LoVo (cell line): ENCODE measurements at places on chromosomes 2 and 18.

GRCh38 chr2:85439986-85440385 lies 21.5 kb downstream of the SH2D6 start:
- no peak for DNase-seq

GRCh38 chr18:22346401-22346952 lies 71.2 kb downstream of the CTAGE1 start:
- peak; percentile 57 for DNase-seq

GRCh38 chr2:18396329-18397010 lies 164.0 kb downstream of the RDH14 start:
- DNase-seq, result no peak

DNA sequence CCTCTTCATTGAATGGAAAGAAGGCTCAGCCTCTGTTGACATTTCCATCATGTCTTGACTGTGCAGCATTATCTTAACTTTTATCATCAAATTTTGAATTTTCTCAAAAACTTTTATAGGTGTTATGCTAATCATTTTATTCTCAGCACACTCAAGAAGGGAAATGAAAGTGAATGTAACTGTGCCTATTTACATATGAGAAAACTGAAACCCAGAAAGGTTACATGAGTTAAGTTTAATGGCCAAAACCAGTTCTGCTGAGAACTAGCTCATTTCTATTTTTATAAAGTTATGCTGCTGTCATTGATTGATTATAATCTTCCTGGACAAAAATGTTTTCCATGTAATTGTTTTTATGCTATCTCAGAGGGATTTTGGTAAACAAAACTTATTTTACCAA lies 618.8 kb upstream of the NRXN1 start:
- no peak for DNase-seq

DNA sequence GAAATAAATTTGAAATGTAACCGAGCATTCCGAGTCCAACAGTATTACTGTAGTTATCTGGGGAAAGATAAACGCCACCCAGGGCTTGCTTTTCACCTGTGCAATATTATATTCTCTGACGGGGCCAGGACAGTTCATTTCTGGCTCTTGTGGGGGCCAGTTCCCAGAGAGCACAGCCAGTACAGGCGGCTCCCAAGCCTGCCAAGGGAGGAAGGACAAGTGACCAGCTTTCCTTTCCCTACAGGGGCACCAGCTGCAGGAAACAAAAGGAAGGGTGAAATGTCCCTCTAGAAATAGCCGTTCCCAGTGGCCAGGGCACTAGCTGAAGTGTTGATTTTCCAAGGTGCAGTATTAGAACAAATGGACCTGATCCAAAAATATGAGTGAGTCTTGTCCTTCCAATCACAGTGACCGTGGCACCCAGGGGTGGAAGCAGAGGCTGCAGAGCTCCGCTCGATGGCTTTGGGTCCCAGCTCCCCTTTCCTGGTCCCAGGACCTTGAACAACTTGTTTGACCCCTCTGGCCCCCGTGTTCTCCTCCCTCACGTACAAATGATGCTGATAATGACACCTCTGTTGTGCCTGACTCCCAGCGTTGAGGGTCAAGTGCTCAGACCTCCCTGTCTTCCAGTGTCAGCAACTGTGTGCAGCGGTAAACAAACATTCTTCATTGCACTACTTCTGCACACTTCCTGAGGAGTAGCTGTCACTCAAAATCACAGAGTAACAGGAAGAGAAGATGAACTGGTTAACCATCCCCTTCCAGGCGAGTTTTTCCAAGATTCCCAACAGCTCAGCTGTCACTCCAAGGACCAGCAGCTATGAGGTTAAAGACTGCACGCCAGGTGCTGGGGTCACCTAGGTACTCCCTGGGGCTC lies 40.9 kb downstream of the GYPC start:
- DNase-seq, result no peak
